Stimulated activated CD8-positive, alpha-beta memory T cell treated with anti-CD3 and anti-CD28 coated beads, Interleukin-12 subunit alpha, Interleukin-12 subunit beta, amount 100 ng/mL, for 4 hours (primary cell): ENCODE measurements at places on chromosomes 4 and X.

DNA sequence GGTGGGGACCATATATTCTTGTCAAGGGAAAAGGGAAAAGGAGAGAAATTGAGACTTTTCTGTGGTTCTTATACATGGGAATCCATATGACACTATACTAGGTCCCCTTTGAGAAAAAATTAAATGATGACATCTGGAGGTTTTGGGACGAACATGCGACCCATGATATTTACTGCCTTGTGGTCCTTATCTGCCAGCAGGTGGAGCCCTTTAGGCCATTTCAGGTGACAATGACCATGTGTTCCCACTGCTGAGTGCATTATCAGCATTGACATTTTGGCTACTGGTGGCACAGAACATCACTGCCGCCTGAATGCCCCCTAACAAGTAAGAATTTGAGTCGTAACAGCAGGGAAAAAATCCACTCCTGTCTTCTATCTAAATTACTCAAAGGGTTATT, 843.4 kb downstream of the FSTL5 start:
- DNase-seq = no peak

GRCh38 chr4:75547647-75548387, 8.0 kb upstream of the ODAPH start:
- no peak for DNase-seq

GRCh38 chr4:182806259-182807252, 110.6 kb downstream of the DCTD start:
- DNase-seq = peak; percentile 32

DNA sequence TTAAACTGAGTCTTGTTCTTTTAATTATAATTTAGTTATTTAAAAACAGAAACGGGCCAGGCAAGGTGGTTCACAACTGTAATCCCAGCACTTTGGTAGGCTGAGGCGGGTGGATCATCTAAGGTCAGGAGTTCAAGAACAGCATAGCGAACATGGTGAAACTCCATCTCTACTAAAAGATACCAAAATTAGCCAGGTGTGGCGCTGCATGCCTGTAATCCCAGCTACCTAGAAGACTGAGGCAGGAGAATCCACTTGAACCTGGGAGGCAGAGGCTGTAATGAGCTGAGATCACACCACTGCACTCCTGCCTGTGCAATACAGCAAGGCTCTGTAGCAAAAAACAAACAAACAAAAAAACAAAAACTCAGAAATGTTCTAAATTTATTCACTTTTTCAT, 852.9 kb downstream of the TECRL start:
- DNase-seq = no peak

DNA sequence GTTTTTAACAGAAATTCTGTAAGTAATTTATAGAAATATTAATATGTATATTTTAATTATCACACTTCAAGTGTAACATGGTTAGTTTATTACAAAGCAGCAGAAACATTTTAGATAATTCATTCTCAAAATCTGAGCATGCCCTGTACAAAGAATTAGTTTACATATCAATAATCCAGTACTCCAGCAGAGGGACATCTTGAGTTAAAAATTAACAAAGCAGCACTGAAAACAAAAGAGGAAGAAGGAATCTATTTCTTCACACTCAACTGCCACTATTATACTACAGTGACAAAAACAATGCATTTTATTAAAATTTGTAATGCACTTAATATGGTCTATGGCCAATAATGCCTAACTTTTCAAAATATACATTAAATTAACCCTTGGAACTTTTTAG, 179.1 kb upstream of the KLHL4 start:
- no peak for DNase-seq

- DNase-seq = no peak
Measured at GRCh38 chr4:176099314-176099713, 33.7 kb downstream of the WDR17 start.
